ENCODE measurements at places on chromosomes 16 and 17.
A peak's percentile ranks its signal among the peaks of the same experiment; 100 is the strongest.

- no peak for ATAC-seq
Observed at GRCh38 chr16:2196162-2196980, at the start of gene CASKIN1. CASKIN1 (minus strand) TSS chr16:2196605; CDS start chr16:2196432, 173 bp downstream.

DNA sequence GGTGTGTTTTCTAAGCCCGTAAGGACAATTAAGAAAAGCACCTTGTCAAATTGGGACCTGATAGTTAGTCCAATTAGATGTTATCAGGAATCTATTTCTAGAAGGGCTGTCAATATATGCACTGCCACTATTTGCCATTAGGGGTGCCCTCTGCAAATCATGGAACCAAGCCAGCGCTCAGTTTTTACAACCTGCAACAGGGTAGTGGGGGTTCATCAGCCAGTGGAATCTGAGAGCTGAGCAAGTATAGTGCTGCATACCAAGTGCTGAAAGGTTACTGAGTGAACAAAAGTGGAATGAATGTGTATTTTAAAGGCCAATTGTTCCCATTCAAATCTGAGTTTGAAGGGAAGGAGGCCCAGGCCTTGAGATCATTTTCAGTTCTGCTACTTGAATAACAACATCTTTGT is 10.4 kb downstream of the PRR11 start:
- ATAC-seq, result peak; percentile 31

GRCh38 chr16:27314986-27315332 is 1.2 kb downstream of the IL4R start:
- ATAC-seq, result no peak

DNA sequence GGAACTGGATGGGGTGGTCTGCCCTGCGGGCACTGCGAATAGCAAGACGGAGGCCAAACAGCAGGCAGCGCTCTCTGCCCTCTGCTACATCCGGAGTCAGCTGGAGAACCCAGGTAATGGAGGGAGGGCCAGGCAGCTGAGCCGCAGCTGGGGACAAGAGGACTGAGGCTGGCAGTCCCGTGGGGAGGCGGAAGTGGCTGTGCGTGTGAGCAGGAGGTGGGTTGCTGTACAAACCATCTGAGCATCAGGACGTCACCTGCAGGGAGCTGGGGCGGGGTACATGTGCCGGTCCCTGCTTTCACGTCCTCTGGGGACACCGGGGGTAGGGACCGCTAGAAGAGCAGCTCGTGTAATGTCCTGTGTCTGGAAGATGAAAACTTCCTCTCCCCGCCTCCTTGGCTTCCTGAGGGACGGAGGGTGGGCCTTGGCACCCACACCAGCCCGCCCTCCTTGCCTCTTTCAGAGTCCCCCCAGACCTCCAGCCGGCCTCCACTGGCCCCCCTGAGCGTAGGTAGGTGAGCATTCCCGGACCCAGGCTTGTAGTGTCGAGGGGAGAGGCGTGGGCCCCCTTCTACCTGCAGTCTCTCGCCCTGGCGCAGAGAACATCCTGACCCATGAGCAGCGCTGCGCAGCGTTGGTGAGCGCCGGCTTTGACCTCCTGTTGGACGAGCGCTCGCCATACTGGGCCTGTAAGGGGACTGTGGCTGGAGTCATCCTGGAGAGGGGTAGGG is 3.7 kb downstream of the ADAD2 start:
- ATAC-seq, result no peak

DNA sequence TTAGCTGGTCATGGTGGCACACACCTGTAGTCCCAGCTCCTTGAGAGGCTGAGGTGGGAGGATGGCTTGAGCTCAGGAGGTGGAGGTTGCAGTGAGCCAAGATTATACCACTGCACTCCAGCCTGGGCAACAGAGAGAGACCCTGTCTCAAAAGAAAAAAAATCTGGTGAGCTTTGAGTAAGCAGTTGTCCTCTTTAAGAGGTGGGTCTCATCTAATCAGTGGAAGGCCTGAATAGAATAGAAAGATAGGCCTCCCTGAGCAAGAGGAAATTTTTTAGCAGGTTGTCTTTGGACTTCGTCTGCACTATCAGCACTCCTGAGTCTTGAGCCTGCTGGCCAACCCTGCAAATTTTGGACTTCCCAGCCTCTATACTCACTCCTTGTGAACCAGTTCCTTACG is 266.0 kb upstream of the ZFHX3 start:
- no peak for ATAC-seq

DNA sequence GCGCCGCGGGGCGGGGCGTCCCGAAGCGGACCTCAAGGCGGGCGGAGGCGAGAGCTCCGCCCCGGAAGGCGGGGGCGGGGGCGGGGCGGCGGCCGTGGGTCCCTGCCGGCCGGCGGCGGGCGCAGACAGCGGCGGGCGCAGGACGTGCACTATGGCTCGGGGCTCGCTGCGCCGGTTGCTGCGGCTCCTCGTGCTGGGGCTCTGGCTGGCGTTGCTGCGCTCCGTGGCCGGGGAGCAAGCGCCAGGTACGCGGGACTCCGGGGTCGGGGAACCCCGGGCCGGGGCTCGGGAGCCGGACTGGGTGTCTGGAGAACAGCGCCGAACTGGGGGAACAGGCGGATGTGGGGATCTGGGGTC is at the start of gene TNFRSF12A:
TSS of gene TNFRSF12A (plus strand) at position 122 of the 357 bp plus-strand sequence. CDS start at position 152, 30 bp downstream.
- peak; percentile 20 for ATAC-seq

DNA sequence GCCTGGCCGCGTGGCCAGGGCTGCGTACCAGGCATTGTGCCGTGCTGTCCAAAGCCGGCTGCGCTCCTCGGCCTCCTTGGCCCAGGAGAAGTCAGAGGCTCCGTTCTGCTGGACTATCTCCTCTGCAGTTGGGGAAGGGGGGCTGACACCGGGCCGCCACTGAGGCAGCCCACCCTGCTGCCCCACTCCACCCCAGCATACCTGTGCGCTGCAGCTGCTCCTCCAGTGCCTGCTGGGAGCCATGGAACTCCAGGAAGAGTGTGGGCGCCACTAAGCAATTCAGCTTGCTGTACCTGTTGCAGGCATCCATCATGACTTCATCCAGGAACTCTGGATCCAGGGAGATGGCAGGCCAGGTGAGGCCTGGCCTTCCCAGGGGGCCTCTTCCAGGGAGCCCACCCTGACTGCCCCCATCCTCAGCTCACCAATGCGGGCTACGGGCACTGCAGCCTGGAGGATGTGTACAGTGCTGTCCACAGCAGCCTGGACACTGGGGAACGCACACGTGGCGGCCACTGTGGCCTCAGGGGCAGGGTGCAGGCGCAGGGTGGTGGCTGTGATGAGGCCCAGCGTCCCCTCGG is 2.9 kb downstream of the LDHD start:
- no peak for ATAC-seq

GRCh38 chr16:11632455-11632939 is 35.8 kb upstream of the SNN start:
- ATAC-seq, result no peak

DNA sequence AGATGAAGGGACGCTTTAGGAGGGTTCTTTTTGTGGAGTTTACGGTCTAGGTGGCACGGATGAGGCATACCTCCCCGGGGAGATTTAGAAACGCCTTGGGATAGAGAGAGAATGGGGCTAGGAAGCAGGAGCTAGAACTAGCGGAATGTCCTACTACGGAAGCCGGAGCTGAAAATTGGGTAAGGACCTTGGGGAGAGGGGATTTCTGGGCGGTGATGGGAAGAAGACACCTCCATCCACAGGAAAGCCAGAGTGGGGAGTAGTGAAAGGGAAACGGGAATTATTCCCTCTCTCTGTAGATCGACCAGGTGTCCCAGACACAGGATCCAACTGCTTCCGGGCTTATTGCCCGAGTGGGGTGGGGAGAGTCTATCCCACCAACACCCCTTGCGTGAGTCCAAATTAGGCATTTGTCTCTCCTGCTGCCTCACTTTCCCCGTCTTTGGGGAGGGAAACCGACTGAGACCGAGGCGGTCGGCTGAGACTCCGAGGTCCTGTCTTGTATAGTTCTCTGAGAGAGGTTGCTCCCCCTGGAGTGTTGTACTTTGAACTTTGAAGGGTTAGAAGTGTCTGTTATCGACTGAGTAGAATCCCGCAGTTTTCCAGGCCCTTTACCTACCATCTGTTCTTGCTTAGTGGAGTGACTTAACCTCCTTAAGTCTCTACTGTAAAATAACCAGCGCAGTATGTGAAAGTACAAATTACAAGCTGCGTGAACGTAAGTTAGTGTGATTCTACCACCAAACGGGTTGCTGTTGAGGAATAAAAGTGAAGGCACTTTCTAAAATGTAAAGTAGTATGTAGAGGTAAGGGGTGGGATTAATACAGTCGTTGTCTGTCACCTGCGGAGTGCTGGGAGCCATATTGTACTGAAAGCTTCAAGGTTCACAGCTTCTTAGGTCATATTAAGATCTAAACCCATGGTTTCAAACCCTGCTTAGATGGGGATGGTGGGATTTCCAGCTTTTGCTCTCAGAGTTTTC is 1.0 kb downstream of the RSPRY1 start:
- no peak for ATAC-seq

GRCh38 chr16:26454102-26454501 is 612.6 kb upstream of the C16orf82 start:
- peak; percentile 57 for ATAC-seq

- ATAC-seq, result no peak
Observed at GRCh38 chr17:57665128-57665527, 80.0 kb downstream of the CCDC182 start.

GRCh38 chr17:80204626-80205468 is 15.3 kb downstream of the SGSH start:
- no peak for ATAC-seq

GRCh38 chr17:72446525-72447250 is 325.9 kb downstream of the SOX9 start:
- ATAC-seq, result no peak

DNA sequence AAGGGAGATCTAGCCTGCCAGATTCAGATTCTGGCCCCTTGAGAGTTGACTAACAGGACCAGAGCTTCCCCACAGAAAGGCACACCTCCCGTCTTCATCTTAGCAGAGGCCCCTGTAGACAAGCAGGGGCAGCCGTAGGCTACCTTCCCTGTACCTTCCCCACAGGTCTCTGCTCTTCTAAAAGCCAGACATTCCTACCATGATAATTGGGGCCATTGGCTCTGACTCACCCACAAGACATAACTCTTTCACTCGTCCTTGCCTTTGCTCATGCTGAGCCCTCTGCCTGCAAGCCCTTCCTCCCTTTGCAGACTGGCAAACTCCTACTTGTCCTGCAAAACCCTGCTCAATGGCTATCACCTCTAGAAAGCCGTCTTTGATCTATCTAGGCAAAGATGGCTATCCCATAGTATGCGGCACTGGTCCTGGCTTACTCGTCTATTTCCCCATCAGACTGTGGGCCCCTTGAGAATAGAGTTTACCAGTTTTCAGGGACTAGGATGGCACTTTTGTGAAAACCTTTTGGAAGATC is 43.8 kb downstream of the PIMREG start:
- no peak for ATAC-seq

GRCh38 chr17:4945176-4945943 is 3.0 kb downstream of the PFN1 start:
- peak; percentile 62 for ATAC-seq

DNA sequence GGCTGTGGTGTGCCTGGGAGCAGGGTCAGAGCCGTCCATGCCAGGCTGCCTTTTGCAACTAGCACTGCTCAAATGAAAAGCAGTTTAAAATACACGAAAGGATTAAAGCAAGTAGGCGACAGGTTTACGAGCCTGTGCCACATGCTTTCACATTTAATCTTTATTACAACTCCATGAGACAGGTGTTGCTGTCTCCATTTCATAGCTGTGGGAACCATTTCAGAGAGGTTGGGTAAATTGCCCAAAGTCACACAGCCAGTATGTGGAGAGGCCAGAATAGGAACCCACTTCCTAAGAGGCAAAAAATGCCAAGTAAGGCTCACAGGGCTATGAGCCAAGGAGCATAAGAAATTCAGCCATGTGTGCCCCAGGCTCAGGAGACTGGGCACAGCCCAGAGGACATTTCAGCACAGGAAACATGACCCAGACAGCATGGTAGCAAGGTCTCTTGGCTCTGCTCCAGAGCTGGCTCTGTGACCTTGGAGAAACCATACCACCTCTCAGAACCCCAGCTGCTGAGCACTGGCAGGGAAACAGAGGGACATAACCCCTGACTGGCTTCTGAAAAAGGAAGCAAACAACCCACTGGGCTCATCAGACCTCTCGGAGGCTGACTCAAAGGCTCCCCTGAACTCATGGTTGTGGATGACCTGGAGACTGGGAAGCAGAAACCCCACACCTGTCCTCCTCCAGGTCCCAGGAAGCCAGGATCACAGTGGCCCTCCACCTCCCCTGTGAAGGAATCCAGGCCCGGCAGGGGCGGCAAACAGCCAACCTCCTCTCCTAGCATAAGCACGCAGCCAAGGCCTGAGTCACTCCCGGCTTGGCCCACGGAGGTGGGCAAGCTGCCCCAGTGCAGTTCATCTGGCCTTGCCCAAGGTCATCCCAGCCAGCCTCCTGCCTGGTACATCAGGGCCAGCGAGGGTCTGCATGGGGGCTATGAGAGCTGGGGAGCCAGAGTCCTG is 40.3 kb upstream of the MRPS23 start:
- ATAC-seq, result no peak

GRCh38 chr16:82329504-82330192 is 159.6 kb upstream of the MPHOSPH6 start:
- ATAC-seq, result no peak

GRCh38 chr16:65598621-65599020 is 476.8 kb upstream of the CDH11 start:
- no peak for ATAC-seq

GRCh38 chr16:57916735-57917438 is 54.0 kb downstream of the CNGB1 start:
- peak; percentile 82 for ATAC-seq

- no peak for ATAC-seq
Observed at GRCh38 chr16:7653746-7654461, 321.3 kb downstream of the RBFOX1 start.

DNA sequence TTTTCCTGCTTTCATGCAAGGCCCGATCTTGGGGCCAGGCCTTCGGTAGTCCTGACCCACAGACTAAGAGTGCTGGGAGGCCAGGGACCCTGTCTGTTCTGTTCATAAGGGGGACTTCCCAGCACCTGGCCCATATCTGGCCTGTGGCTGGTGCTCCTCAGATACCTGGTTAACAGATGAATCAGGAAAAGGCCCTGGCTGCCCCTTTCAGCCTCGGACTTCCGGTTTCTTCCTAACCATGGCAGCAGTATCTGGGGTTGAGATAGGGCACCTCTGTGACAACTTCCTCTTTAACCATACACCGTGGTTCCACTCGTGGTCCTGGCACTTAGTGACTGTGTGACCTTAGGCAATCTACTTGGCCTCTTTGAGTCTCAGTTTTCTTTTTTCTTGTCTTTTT is 18.4 kb downstream of the PLCG2 start:
- peak; percentile 63 for ATAC-seq

DNA sequence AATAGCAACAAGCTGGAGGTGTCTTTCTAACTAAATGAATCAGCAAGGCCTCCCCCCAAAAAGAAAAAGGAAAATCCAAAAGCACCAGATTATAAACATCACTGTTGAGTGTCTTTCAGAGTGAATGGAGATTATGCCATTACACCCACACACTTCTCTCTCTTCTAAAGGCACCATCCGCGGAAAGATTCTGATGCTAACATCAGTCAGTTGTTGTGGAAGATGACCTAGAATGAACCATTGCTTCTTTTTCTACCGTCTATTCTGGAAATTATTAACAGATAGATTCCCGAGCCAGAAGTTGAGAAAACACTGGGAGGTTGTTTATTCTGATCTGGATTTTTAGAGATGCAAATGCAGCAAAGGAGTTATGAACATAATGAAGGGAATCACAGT is 60.9 kb upstream of the FAM20A start:
- no peak for ATAC-seq
